ENCODE measurements at places on chromosomes 7 and 10. TPM values are rescaled to one million over a fixed set of nuclear protein-coding genes. Genes with fewer than 3 reads are reported as not detected.

- no peak for DNase-seq
Observed at GRCh38 chr10:52644373-52645186, 128.0 kb downstream of the MBL2 start.

COL1A2 gene
- not detected for total RNA-seq

C7orf57 gene
- total RNA-seq = not detected

NPTX2 gene
- total RNA-seq = not detected

GRCh38 chr10:28457110-28457509 is 75.8 kb upstream of the WAC start:
- DNase-seq = no peak

DNA sequence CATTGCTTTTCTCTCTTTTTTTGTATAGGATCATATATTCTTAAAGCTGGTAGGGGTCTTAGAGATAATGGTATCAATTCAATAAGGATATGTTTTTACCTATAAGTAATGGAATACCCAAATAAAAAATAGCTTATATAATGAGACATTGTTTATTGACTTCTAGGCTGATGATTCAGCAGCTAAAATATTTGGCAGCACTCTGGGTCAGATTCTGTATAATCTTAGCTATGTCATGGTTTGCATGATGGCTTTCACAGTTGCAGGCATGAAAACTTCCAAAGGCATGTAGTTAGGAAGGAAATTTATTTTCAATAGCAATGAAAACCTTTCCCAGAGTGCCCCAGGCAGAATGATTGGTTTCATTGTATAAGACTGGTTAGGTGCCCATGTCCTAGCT is 32.1 kb upstream of the A1CF start:
- no peak for DNase-seq

DNA sequence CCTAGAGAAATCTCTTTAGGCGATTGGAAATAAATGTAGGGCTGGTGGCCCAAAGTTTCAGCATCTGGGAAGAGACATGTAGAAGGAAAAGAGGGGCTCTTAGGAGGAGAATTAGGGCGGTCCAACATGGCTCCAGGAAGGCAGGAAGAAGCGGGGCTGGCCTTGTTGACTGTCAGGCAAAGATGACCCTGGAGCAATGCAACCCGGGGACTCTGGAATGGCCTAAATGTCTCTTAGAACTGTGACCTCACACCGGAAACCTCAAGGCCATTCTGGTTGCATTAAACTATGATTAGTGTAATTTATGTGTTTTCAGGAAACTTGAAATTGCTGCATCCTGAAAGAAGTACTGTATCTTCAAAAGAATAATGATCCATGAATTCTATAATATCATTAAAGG is 66.8 kb downstream of the NRP1 start:
- DNase-seq = no peak

SLC25A28 gene
- 85.7 TPM for total RNA-seq

LBX1 gene
- not detected for total RNA-seq

DNA sequence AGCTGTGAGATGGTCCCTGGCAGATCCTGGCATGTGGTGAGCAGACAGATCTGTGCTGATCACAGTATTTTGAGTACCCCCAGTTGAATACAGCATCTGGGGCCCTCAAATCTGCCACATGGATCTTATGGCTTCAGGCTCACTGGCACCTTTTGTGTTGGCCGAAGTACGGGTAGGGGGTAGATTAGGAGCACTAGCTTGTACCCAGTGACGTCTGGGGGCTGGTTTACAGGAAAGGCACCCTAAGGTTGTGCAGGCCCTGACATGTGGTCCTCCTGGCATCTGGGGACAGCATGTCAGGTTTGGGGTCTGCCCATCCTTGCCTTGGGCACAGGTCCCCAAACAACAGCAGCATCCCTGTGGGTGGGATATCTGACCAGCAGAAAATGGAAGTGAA is 53.2 kb downstream of the SYPL1 start:
- no peak for DNase-seq

- DNase-seq = no peak
Observed at GRCh38 chr7:156178214-156178613, 366.0 kb upstream of the SHH start.

GRCh38 chr7:25586513-25586912 is 358.2 kb upstream of the NPVF start:
- DNase-seq = no peak

OAT gene
- total RNA-seq = 39.3 TPM

GPR37 gene
- total RNA-seq = not detected

BICC1 gene
- not detected for total RNA-seq
